ENCODE measurements at places on chromosomes 1 and 21.

- no peak for DNase-seq
These were observed 6.7 kb downstream of the ERG start for GRCh38 chr21:38491536-38491935.

DNA sequence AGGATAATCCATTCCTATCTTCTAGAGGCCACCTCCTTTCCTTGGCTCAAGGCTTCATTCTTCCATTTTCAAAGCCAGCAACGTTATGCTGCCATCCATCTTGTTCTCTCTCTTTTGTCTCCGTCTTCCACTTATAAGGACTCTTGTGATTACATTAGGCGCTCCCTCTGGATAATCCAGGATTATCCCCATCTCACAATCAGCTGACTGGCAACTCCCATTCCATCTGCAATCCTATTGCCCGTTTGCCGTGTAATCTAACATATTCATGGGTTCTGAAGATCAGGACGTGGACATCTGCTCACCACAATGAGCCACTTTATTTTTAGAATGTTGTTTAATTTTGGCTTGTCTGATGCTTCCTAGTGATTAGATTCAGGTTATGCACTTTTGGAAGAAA, 89.3 kb downstream of the EBNA1BP2 start:
- no peak for DNase-seq

DNA sequence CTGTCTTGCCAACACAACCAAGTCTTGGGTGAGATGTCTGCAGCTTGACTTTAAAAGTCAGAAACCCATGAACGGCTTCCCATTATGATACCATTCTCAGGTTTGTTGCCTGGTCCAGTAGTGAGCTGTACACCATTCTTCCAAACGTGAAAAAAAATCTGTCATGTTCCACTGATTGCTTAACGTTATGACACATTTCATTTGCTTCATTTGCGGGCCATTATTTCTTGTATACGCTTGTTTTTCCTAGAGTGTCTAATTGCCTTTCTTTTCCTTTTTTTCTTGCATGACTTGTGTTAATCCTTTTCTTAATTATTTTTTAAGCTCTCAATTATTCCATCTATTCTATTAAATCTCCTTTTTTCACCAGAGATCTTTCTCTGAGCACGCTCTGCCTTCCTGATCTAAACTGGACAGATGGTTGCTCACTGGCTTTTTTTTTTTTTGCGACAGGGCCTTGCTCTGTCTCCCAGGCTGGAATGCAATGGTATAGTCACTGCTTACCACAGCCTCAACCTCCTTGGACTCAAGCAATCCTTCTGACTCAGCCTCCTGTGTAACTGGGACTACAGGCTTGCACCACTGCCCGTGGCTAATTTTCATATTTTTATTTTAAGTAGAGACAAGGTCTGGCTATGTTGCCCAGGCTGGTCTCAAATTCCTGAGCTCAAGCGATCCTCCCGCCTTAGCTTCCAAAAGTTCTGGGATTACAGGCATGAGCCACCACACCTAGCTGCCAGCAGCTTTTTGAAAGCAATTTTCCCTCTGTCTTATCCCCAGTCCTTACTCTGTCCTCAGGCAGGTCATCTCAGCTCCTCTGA, 31.7 kb upstream of the CAMTA1 start:
- DNase-seq, result no peak

DNA sequence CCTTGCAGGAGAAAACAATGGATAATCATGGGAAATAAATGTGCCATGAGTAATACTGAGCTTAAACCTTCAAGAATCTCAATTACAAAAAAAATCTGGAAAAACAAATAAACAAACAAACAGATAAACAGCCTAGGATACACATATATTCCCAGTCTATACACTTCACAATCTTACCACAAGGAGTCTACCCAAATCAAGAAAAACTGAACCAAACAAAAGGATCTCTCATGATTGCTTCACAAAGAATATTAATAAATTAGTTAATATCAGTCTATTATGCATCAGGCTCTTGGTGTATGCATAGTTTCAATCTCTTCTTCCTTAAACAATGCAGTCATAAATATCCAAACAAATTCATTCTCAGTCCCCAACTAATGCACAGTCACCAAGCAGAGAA, 3.2 kb upstream of the ESRRG start:
- DNase-seq, result no peak

GRCh38 chr1:172083191-172083590, 241.9 kb downstream of the DNM3 start:
- no peak for DNase-seq

DNA sequence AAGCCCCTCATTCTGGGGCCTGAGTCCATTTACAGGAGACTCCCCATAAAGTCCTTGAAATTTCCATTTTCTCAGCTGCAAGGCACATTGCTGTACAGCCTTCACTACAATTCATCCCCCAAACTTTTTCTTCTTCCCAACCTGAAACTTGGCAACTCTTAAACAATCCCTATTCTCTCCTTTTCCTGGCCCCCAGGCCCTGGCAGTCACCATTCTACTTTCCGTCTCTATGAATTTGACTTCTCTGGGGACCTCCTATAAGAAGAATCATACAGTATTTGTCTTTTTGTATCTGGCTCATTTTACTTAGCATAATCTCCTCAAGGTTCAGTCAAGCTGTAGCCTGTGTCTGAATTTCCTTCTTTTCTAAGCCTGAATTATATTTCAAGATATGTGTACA, 332.9 kb downstream of the PCP4 start:
- no peak for DNase-seq

- DNase-seq, result peak; percentile 15
These were observed 21.7 kb upstream of the CTSK start for GRCh38 chr1:150829751-150830150.

DNA sequence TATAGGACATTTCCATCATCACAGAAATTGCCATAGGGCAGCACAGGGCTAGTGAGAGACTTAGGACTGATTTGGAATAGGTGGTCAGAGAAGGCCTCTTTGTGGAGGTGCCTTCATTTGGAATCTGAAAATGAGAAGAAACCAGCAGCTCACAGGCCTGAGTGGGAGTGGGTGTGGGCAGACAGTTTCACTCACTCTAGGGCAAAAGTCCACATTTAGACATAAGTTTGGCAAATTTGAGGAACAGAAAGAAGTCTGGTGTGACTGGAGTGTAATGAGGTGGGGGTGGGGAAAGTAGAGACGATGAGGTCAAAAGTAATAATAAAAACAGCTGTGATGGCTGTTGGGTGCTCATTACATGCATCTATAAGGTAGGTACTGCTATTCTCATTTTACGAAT, 22.4 kb upstream of the BCAR3 start:
- DNase-seq, result no peak

DNA sequence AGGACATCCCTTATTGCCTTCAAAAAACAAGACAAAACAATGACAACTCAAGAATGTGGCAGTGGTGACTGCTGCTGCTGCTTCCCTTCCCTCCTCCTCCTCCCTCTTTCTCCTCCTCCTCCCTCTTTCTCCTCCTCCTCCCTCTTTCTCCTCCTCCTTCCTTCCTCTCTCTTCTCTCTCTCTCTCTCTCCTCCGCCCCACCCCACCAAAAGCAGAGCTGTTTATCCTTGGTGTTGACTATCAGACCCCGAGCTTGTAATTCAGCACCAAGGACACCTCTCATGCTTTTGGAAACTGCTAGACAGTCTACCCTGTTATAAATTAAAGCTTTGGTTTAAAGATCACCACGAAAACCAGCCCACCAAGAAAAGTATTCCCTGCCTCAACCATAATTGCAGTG, 72.4 kb upstream of the IFNAR2 start:
- no peak for DNase-seq

DNA sequence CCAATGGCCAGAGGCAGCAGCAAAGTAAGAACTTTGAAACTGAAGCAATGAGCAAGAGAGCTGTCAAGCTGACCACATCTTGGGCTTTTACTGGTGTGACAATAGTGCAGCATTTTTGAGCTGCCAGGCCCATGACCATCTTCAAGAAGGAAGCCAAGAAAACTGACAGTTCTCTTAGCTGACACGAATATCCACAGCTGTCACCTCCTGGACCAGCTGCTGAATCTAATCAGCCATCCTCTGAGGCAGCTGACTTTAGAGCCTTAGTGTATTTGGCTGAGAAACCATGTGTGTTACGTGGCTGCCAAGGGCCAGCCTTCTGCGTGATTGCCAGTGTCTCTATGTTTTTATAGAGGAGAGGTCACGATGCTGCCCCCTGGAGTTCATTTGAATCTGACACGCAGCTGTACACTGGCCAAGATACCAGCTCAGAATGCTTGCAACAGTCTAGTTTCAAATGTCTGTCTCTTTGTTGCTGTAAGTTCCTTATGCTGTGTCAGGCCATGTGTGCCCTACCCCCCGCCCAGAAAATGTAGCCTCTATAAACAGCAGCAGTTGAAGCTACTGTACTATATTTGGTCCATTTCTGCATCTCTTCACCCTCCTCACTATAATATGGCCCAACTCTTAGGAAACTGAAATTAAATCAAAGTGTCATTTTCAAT, 39.7 kb downstream of the PALMD start:
- peak; percentile 85 for DNase-seq

All from HT-29 (cell line).